ENCODE measurements at places on chromosomes 11 and 22.

DNA sequence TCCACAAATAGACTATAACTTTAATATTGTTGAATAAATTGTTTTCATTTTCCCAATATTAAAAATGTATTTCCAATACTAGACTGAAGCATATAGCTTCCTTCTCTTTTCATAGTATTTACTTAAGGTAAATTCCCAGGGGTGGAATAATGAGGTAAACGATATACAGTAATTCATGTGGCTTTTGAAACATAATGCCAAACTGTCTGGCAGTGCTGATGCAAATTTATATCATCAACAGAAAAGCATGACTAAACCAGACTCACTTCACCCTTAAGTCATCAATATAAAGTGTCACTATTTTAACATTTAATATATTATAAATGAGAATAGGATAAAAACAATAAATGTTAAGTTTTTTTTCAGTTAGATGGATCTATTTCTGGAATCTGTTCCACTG lies 13.6 kb downstream of the C2CD3 start:
- H3K36me3 ChIP-seq, result peaks cover 10% of the 10 kb centered on the region
- H3K4me1 ChIP-seq, result no peaks in the 10 kb centered on the region
- no peak overlapping the region for H3K4me3 ChIP-seq
- no peak overlapping the region for H3K27ac ChIP-seq

- H3K4me1 ChIP-seq, result no peaks in the 10 kb centered on the region
- no peak for DNase-seq
- no peak overlapping the region for H3K27ac ChIP-seq
Observed at GRCh38 chr22:22855617-22856308, 31.9 kb upstream of the IGLL5 start.

GRCh38 chr22:26957897-26958296 lies 300.5 kb downstream of the MIAT start:
- no peak overlapping the region for H3K27ac ChIP-seq
- H3K4me1 ChIP-seq, result peaks cover 7% of the 10 kb centered on the region
- peaks cover 5% of the 10 kb centered on the region for H3K27me3 ChIP-seq
- DNase-seq, result no peak

DNA sequence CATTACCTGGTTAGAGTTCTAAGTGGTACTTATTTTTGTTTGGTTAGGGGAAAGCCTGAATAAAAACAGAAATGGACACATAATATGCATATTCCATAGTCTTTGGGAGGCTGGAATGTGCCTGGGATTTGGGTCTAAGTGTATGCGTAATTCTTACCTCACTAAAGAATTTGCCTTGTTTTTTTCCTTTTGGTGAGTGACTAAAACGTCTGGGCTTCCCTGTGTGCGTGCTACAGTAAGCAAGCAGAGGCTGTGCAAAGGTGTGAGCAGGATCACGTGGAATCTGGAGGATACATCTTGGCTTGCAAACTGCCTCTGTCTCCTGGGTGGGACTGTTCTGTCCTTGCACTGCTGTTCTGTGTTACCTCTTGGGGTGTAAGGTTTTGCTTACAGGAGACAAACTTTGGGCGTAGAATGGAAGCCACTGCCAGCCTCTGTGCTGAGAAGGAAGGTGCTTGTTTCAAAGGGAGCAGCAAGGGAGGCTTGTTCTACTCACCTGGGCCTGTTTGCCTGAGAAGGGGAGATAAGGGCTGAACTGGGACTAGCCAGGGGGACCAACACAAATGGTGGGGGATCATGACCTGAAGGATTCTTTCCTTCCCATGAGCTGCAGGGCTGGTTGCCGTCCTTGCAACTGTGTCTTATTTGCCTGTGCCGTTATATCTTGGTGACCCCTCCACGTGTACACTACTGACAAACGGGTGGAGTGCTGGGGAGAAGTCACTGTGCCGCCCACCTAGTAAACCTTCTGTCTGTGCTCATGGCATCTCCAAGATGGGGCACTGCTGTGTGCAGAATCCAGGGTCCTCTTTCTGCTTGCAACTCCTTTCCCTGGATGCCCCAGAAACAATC lies 4.5 kb downstream of the NEAT1 start:
- peaks cover 50% of the 10 kb centered on the region for H3K4me1 ChIP-seq
- peak overlapping the region; percentile 98 for H3K27ac ChIP-seq
- peaks cover 11% of the 10 kb centered on the region for H3K36me3 ChIP-seq
- peak; percentile 81 for DNase-seq
- H3K4me3 ChIP-seq, result peak overlapping the region; percentile 91

GRCh38 chr22:45296628-45297297 lies 12.0 kb downstream of the UPK3A start:
- H3K4me1 ChIP-seq, result peaks cover 5% of the 10 kb centered on the region
- no peak overlapping the region for H3K27ac ChIP-seq
- DNase-seq, result no peak
- no peaks in the 10 kb centered on the region for H3K36me3 ChIP-seq
- no peaks in the 10 kb centered on the region for H3K27me3 ChIP-seq
- no peak overlapping the region for H3K4me3 ChIP-seq

- DNase-seq, result no peak
- H3K4me1 ChIP-seq, result no peaks in the 10 kb centered on the region
- no peaks in the 10 kb centered on the region for H3K36me3 ChIP-seq
Observed at GRCh38 chr11:15170698-15171097, 56.0 kb downstream of the INSC start.

DNA sequence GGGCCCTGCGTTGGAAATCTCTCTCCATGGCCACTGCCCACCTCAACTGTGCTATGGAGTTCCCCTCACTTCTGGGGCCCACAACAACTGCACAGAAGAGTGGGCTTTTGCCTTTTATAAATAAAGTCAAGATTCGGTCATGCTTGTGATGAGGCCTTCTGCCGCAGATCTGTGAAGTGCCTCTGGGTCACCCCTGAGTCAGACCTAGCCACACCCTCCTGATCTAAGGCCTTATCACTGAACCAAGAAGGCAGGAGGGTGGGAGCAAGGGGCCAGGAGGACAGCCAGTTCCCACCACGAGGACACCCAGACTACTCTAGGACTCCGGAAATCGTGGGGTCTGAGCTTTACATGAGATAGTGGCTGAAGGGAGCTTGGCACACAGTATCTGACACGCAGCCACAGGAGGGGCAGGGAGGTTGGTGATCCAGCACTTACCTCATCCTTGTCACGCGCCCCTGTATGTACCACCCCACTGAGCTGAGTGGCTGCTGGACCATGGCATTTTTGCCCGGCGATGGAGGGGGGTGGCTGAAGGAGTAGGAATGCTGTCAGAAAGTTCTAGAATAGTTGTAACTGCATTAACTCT lies 115.7 kb downstream of the ABTB2 start:
- H3K27ac ChIP-seq, result no peak overlapping the region
- peaks cover 17% of the 10 kb centered on the region for H3K4me1 ChIP-seq
- H3K27me3 ChIP-seq, result no peaks in the 10 kb centered on the region
- DNase-seq, result no peak
- H3K4me3 ChIP-seq, result no peak overlapping the region

- peaks cover 19% of the 10 kb centered on the region for H3K4me1 ChIP-seq
- no peak overlapping the region for H3K4me3 ChIP-seq
- DNase-seq, result no peak
- no peaks in the 10 kb centered on the region for H3K36me3 ChIP-seq
Observed at GRCh38 chr22:35731321-35731720, 13.6 kb downstream of the APOL5 start.

DNA sequence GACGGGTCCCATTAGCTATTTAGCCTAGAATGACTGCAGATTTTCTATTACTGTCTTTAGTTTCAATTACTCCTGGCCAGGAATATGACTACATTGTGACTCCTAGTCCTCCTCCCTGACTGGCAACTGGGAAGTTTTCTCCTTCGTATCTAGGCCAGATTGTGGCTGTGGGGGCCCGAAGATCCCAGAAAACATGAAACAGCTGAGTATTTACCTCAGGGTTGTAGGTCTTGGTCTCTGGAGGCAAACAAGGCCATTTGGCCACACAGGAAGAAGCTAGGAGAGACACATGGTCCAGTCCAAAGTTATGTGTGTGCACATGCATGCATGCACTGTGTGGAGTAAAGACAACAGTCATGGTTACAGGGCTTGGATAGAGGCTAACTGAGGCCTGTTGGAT lies 10.2 kb upstream of the GDPD4 start:
- H3K36me3 ChIP-seq, result no peaks in the 10 kb centered on the region
- H3K4me3 ChIP-seq, result no peak overlapping the region
- DNase-seq, result no peak

DNA sequence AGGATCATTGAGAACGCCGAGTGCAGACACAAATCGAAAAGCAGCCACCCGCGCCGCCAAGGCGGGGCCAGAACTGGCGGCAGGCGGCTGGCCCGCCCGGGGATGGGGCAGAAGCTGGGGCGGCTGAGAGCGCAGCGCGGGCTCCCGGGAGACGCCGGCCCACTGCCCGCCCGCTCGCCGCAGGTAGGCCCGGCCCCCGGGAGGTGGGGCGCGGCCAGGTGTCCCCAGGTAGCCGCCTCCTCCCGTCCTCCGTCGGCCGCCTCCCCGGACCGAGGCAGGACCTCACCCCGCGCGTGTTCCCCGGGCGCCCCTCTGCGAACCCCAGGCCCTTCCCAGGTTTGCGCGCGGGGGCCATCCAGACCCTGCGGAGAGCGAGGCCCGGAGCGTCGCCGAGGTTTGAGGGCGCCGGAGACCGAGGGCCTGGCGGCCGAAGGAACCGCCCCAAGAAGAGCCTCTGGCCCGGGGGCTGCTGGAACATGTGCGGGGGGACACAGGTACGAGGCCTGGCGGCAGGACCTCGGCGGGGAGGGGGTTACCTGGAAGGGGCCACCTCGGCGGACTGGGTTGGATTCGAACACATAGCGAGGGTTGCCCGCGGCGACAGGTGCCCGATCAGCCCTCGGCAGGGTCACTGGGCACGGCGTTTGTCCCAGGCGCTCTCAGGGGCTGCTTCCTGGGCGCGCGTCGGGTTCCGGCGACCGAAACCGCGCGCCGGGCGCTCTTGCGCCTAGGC lies at the start of gene PRRG4:
TSS of gene PRRG4 (plus strand) at position 248 of the 733 bp plus-strand sequence. CDS start 603 bp downstream, outside the sequence.
- H3K27me3 ChIP-seq, result no peaks in the 10 kb centered on the region
- H3K36me3 ChIP-seq, result no peaks in the 10 kb centered on the region
- H3K27ac ChIP-seq, result peak within 1 kb of the TSS; percentile 83
- DNase-seq, result no peak
- peak within 1 kb of the TSS; percentile 64 for H3K4me3 ChIP-seq

GRCh38 chr11:120304526-120304925 lies 20.6 kb upstream of the TLCD5 start:
- no peak overlapping the region for H3K4me3 ChIP-seq
- H3K27ac ChIP-seq, result peak overlapping the region; percentile 90
- no peak for DNase-seq
- H3K27me3 ChIP-seq, result no peaks in the 10 kb centered on the region

GRCh38 chr11:75780888-75781287 lies 12.3 kb downstream of the DGAT2 start:
- no peak overlapping the region for H3K27ac ChIP-seq
- no peak overlapping the region for H3K4me3 ChIP-seq
- H3K27me3 ChIP-seq, result no peaks in the 10 kb centered on the region
- DNase-seq, result no peak
- H3K4me1 ChIP-seq, result no peaks in the 10 kb centered on the region
- no peaks in the 10 kb centered on the region for H3K36me3 ChIP-seq

GRCh38 chr11:15497366-15497765 lies 382.6 kb downstream of the INSC start:
- H3K4me1 ChIP-seq, result peaks cover 4% of the 10 kb centered on the region
- no peaks in the 10 kb centered on the region for H3K27me3 ChIP-seq
- H3K27ac ChIP-seq, result no peak overlapping the region
- DNase-seq, result no peak
- no peak overlapping the region for H3K4me3 ChIP-seq

DNA sequence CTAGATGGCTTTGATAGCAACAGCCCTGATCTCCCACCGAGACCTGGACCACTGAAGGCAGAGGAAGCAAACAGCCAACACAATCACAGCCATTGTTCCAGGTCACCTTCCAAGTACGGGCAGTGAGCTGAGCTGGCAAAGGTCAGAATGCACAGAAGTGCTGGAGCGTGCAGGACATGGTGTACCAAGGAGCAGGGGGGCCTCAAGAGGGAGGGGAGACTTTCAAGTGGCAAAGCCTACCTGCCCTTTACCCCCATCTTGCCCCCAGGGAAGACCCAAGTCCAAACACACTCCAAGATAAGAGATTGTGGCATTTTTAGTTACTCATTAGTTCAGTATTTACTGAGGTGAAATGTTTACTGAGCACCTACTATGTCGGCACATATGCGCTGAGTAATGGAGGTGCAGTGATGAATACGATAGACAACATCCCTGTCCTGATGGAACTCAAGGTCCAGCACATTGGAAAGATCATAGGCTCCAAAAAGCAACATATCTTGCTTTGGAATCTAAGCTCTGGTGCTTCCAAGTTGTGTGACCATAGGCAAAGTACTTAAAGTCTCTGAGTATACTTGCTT lies 26.0 kb upstream of the TTC12 start:
- DNase-seq, result no peak
- H3K4me3 ChIP-seq, result no peak overlapping the region
- H3K4me1 ChIP-seq, result no peaks in the 10 kb centered on the region
- H3K36me3 ChIP-seq, result no peaks in the 10 kb centered on the region

DNA sequence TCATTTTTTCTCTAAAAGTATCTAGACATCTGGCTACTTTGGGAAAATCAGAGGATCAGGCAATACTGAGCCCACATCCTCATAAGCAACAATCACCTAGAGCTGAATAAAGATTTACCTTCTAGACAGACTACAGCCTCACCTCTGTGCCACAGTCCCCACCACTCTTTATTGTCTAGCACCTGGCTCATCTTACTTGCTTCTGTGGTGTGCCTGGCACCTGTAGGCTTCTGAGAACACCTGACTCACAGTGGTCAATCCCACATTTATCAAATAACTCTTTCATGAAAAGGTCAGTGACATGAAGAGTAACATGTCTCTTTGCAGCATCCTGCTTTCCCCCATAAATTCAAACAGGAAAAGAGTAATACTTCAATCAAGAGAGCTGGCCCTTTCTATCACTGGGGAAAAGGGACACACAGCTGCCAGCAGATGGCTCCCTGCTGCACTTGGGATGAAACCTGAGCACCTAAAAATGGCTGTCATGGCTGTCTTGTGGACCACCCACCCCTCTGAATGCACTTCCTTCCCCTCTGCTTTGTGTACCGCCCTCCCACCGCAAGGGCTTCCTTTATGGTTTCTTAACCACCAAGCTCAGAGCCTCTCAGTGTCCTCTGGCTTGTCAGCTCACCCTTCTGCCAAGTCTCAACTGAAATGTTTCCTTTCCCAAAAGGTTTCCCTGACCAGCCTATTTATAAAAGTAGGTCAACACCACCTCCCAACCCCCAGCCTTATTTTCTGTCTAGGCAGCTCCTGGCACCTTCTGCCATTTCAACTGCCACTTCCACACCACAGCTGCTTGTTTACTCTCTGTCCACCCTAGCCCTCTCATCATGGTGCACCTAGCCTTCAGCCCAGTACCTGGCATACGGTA lies 9.3 kb downstream of the TFIP11 start:
- H3K36me3 ChIP-seq, result peaks cover 93% of the 10 kb centered on the region
- no peak overlapping the region for H3K27ac ChIP-seq
- DNase-seq, result no peak
- H3K27me3 ChIP-seq, result no peaks in the 10 kb centered on the region
- peaks cover 7% of the 10 kb centered on the region for H3K4me1 ChIP-seq

Measured in suprapubic skin (tissue), 4 donors.